ENCODE measurements at places on chromosomes 4 and X.

- no peak for DNase-seq
These were observed 11.9 kb downstream of the AR start for GRCh38 chrX:67555578-67556203.

DNA sequence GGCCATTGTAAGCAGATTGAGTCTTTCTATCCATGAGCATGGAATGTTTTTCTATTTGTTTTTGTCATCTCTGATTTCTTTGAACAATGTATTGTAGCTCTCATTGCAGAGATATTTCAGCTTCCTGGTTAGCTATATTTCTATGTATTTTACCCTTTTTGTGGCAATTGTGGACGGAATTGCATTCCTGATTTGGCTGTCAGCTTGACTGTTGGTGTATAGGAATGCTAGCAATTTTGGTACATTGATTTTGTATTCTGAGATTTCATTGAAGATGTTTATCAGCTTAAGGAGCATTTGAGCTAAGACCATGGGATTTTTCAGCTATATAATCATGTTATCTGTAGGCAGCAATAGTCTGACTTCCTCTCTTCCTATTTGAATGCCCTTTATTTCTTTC, 154.6 kb downstream of the GUCY2F start:
- no peak for DNase-seq

GRCh38 chrX:153626863-153627674, 19.9 kb upstream of the DUSP9 start:
- DNase-seq, result no peak

DNA sequence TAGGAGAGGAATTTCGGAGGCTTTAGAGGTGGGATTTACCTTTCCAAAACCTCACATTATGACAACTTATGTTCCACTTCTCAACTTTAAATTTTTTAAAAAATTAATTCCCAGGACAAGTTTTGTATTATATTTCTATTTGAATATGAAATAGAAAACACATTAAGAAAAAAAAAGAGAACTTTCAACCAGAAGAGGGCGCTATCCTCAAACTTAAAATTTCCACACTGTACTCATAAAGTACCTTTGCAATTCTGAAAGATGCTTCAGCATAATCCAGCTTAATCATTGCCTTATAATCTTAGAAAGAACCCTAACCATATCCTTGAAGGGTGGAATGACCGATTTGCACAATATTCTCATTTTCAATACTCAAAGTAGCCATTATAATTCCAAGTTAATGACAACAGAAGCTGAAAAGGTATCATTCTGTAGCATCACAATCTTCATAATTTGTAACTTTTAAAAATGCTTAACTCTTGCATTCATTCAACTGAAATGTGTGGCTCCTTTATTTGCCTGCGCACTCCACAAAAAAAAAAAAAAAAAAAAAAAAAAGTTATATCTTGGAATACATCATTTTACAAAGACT, 158.0 kb downstream of the KCNIP4 start:
- DNase-seq, result no peak
